NCI-H1930 (cell line): ENCODE measurements at places on chromosomes 1 and 21.

- DNase-seq: no peak
Measured at GRCh38 chr1:18246543-18246942, 138.9 kb downstream of the IGSF21 start.

GRCh38 chr1:180435566-180435965 lies 66.8 kb downstream of the ACBD6 start:
- DNase-seq: no peak

DNA sequence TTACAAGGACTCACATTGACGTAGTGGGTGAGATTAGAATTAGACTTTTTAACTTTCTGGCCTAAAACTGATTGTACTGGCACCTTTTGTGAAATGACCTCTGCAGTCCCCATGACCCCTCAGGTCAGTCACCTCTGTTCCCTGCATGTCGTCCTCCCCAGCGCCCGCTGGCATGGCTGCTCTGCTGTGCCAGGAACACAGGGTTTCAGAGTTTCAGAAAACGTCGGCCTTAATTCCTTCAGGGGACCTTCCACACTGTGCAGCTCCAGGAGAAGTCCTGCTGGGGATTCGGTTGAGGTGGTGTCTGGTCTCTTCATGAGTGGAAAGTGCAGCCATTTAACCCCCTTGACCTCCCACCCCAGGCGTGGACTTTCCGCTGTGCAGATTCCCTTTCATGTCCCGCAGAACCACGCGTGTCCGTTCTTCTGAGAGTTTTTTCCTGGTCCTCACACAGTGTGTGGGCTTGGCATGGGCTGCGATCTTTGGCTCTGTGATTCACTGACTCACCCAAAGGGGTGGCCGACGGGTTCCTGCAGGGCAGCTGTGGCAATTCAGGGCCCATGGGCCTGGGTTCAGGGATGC lies 158.4 kb upstream of the COL6A1 start:
- DNase-seq: no peak

DNA sequence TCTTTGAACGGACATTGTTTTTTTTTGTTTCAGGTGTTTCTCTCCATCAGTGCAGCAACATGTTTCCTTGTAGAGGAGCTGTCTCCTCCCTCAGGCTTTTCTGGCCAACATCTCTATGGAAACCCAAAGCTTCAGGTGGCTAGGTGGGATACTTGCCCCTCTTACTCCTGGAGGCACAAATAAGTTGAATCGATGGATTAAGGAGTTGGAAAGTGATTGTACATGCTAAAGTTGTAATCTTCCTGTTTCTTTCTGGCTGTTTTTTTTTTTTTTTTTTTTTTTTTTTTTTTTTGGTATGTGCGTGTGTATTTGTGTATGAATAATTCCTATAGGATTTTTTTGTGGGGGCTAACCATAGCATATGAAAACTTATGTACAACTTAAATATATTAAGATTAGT lies 10.6 kb downstream of the USP25 start:
- DNase-seq: no peak

- DNase-seq: no peak
Measured at GRCh38 chr1:118650107-118650807, 337.9 kb downstream of the TBX15 start.

DNA sequence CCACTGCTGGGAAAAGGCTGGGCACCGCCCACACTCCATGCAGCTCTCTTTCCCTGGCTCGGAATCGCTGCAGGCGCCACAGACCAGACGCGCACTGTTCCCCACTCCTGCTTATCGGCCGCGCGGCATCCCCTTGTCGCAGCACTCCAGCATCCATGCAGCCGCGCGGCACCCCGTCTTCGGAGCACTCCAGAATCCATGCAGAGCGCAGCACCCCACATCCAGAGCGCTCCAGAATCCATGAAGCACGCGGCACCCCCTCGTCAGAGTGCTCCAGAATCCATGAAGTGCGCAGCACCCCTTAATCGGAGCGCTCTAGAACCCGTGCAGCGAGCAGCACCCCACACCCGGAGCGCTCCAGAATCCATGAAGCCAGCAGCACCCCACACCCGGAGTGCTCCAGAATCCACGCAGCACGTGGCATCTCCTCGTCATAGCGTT lies 9.5 kb downstream of the TFF3 start:
- no peak for DNase-seq

DNA sequence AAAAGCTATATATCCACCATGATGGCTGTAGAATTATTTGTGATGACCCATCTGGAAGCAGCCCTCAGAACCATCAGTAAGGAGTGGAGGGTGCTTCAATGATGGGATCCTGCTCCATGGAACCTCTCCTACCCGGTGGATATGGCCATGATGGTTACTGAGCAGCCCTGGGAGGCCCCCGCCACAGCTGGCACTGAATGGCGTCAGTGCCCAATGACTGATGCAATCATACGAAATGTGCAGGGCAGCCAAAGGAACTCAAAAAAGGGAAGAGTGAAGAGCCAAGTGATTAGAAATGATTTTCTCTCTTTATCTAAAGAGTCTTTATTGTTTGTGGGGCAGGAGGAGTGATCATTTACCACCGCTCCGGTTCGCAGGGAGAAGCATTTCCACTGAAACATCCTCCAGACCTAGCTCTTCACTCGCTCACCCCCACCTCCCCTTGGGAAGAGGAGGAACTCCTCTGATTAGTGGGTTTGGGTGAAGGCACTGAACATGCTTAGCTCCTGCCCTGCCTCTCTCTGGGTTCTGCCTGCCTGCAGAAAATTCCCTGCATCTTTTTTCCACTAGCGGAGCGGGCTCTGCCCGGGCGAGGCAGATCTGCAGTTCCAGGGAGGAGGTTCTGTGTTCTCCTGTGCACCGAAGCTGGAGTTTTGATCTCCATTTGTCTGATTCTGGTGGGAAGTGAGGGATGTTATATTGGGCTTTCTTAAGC lies 260.3 kb downstream of the GRIK3 start:
- peak; percentile 55 for DNase-seq

GRCh38 chr1:165443539-165444311 lies 1.2 kb downstream of the RXRG start:
- no peak for DNase-seq

- no peak for DNase-seq
Measured at GRCh38 chr1:30450148-30450817, 273.1 kb downstream of the MATN1 start.

DNA sequence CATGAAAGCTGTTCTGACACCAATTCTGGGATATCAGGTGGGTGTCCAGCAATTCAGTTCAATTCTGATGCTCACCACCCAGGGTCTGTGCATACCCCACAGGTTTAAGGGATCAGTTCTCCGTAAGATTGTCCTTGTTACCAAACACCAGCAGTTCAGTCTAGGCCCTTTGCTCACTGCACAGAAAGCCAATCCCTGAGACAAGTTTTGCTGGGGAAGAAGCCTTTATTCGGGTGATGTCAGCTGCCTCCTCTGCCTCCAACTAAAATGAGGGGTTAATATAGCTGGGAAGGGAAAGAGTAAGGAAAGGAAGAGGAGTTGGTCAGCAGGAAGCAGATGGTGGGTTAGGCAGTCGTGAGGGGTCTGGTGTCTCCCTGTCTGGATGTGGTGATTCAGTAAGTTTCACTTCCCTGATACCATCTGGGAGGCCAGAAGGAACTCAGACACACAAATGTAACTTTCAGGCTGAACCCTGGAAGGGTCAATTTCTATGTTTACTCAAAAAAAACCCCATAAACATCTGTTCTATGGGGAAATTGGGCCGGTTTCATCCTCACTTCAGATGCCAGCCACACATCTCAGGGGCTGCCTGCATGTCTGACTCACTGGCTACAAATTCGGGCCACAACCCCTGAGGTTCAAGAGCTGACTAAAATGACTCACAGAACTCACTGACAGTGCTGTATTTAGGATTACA lies 83.3 kb upstream of the PGBD5 start:
- no peak for DNase-seq

GRCh38 chr1:205587581-205587980 lies 44.2 kb downstream of the ELK4 start:
- DNase-seq: no peak

DNA sequence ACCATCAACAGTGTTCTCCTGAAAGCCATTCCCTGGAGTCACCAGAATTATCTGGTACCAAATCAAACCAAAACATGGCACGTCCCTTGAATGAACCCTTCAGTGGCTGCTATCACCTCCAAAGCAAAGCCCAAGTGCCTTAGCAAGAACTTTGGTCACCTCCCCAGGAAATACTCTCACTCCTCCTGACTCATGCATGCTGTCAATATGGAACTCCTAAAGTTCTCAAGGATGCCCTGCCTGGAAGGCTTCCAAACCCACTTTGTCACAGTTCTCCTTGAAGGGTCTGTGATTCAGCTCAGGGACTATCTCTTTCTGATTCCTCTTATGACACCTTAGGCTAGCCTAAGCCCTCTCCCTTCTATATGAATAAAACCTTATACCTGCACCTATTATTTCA lies 146.1 kb upstream of the RUNX1 start:
- DNase-seq: no peak

GRCh38 chr21:16709866-16710550 lies 802.8 kb upstream of the CXADR start:
- no peak for DNase-seq

GRCh38 chr1:59570524-59570923 lies 244.2 kb upstream of the HOOK1 start:
- DNase-seq: peak; percentile 18

- DNase-seq: no peak
Measured at GRCh38 chr1:229440851-229441537, 7.1 kb upstream of the ACTA1 start.
